ENCODE measurements at places on chromosomes 16 and 17.
A peak's percentile ranks its signal among the peaks of the same experiment; 100 is the strongest.

DNA sequence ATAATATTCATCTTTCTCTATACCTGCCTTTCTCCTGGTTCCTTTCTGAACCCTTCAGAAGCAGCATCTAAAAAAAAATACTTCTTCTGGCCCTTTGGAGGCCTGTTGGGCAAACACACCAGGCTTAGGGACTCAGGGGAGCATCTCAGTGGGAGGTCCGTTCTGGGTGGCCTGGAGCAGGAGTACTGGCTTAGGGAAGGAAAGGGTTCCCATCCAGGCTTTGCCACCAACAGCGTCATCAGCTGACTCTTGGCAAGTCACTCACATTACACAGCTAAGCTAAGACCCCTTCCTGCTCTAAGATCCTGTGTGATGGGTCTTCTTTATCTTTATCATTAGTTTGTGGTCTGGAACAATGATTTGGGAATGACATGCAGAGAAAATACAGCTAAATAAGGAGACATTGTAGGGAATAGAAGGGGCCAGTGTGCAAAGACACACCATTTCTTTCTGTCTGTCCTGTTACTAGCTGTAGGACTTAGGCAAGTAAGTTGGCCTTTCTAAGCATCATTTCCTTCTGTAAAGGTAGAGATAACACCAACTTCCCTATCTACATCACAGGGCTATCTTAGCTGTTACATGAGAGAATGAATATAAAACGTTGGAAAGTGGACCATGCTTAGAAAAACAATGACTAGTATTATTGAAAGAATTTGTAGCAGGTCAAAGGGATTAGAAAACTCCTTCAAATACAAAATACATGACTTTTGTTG, 9.9 kb downstream of the PCTP start:
- H3K36me3 ChIP-seq, result no peaks in the 10 kb centered on the region
- no peak for DNase-seq
- no peaks in the 10 kb centered on the region for H3K27me3 ChIP-seq
- H3K4me3 ChIP-seq, result no peak overlapping the region
- H3K4me1 ChIP-seq, result no peaks in the 10 kb centered on the region

DNA sequence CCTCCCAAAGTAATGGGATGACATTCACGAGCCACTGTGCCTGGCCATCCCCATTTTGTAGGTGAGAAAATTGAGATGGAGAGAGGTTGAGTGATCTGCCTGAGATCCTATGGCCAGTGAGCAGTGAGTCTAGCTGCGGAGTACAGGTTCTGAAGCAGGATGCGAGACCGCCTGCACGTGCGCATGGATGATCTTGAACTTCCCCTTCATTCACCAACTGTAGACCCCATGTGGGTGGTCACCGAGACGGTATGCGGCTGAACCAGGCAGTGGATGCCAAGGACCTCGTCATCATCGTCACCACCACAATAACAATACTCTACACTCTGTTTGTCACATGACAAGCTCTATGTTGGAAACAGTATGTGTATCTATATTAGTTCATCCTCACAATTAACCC, 6.2 kb upstream of the SPNS3 start:
- DNase-seq, result no peak
- no peak overlapping the region for H3K27ac ChIP-seq
- no peak overlapping the region for H3K4me3 ChIP-seq
- H3K27me3 ChIP-seq, result no peaks in the 10 kb centered on the region

DNA sequence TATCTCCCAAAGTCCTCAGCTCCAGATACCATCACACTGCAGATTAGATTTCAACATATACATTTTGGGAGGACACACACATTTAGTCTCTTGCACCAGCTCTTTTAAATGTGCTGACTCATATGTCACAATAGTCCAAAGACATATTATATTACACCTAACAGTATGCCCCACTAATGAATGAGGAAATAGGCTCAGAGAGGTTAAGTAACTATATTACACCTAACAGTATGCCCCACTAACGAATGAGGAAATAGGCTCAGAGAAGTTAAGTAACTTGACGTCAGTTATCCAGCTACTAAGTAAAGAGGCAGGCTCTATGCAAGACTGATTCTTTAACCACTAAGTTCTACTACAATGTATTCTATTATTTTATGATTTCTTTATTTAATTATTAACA, 9.7 kb downstream of the IRX6 start:
- no peaks in the 10 kb centered on the region for H3K36me3 ChIP-seq
- H3K4me3 ChIP-seq, result no peak overlapping the region
- peaks cover 14% of the 10 kb centered on the region for H3K4me1 ChIP-seq

DNA sequence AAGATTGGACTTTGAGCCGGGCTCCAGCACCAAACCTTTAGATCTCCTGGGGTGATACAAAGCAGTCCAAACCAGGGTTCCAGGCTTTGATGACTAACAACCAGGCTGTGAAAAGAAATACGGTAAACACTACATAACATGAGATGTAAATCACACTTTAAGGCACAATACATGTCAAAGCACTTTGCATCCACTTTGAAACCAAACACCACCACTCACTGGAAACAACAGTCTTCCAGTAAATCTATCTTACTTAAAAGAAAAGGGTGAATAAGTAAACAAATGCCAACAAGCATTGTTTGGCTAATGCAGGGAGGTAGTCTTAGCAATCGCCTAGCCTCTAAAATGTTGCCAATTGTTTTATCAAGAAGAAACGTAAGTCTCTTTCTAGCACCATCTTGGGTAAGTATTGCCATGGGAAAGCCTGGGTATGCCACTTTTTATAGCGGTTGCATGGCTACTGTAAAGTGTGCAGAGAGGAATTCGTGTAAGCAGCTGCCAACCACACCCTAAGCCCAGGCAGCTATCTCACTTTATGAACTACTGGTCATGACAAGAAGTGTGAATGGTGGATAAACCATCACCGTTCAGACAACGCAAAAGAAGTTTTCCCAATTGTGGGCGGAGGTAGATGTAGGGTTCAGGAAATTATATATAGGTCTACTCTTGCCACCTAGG, 267.4 kb upstream of the PSMD7 start:
- H3K4me3 ChIP-seq, result no peak overlapping the region
- no peaks in the 10 kb centered on the region for H3K4me1 ChIP-seq
- H3K27me3 ChIP-seq, result no peaks in the 10 kb centered on the region
- H3K27ac ChIP-seq, result no peak overlapping the region
- H3K36me3 ChIP-seq, result no peaks in the 10 kb centered on the region
- no peak for DNase-seq

DNA sequence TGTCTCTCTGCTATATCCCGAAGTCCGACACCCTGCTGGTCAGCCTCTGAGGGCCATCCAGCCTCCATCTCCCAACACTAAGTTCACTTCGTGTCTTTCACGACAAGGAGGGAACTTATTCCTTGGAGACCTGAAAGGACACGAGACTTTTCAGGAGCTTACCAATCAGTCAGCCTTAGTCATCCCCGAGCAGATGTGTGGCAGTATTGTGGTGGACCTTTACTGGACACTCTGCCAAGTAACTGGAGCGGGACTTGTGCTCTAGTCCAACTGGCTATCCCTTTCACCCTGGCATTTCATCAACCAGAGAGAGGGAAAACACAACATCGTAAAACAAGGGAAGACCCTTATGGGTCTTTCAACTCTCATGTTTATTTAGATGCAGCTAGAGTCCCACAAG, 87.1 kb downstream of the EMP2 start:
- no peaks in the 10 kb centered on the region for H3K4me1 ChIP-seq
- no peak for DNase-seq
- peaks cover 2% of the 10 kb centered on the region for H3K36me3 ChIP-seq
- H3K4me3 ChIP-seq, result no peak overlapping the region
- no peak overlapping the region for H3K27ac ChIP-seq
- H3K27me3 ChIP-seq, result no peaks in the 10 kb centered on the region

GRCh38 chr16:30659507-30660423, 1.5 kb downstream of the FBRS start:
- H3K27ac ChIP-seq, result peak overlapping the region; percentile 99
- peaks cover 55% of the 10 kb centered on the region for H3K4me1 ChIP-seq
- peak; percentile 74 for DNase-seq
- peak overlapping the region; percentile 98 for H3K4me3 ChIP-seq
- H3K27me3 ChIP-seq, result no peaks in the 10 kb centered on the region
- peaks cover 83% of the 10 kb centered on the region for H3K36me3 ChIP-seq

DNA sequence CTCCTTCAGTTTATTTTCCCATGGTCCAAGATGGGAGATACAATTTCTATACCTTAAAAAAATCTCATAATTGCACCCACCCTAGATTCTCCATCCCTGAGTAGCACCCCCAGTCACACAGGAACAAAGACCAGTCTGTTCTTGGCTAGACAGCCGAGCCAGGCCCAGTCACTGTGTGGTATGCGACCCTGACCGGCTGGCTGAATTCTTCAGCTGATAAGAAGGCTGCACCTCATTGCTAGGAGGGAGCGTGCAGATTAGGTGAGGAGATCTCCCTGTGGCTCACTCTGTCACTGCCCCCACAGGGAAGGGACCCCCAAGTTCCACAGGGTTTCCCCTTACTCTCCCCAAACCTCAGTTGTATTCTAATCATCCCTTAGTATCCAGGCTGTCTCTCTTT, 138.7 kb downstream of the SALL1 start:
- H3K27me3 ChIP-seq, result peaks cover 12% of the 10 kb centered on the region
- DNase-seq, result no peak
- no peaks in the 10 kb centered on the region for H3K4me1 ChIP-seq
- no peak overlapping the region for H3K27ac ChIP-seq

GRCh38 chr16:1602285-1602684, 9.6 kb downstream of the IFT140 start:
- H3K36me3 ChIP-seq, result peaks cover 6% of the 10 kb centered on the region
- no peak overlapping the region for H3K4me3 ChIP-seq
- DNase-seq, result no peak
- H3K27ac ChIP-seq, result no peak overlapping the region
- no peaks in the 10 kb centered on the region for H3K4me1 ChIP-seq

DNA sequence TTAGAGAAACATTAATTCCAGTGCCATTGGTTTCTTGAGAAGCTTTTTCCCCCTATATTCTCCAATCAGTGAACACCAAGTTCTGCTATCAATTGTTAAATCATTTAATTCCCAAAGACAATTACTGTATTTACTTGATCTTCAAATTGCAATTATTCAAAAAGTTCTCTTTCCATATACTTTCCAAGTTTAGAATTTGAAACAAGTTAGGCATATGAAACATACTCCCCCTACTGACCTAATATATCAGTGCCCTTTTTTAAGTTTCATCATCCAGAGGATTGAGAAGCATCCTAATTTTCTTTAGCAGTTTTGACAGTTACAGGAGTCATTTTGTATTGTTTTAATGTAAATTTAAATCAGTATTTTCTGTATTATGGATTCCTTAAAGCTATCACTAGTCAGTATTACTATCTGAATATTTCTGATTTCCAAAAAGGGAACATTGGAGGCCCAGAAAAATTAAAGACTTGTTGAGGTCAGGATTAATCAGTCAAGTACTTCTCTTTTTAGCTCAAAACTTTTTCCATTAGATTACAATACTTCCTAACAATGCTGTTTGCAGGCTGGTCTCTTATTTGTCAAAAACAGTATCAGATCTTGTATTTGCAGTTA, 16.3 kb downstream of the MEIOC start:
- H3K4me1 ChIP-seq, result peaks cover 4% of the 10 kb centered on the region
- DNase-seq, result no peak
- H3K36me3 ChIP-seq, result peaks cover 13% of the 10 kb centered on the region
- no peak overlapping the region for H3K4me3 ChIP-seq
- no peak overlapping the region for H3K27ac ChIP-seq

GRCh38 chr17:80441133-80441578, 26.2 kb downstream of the ENDOV start:
- no peak overlapping the region for H3K4me3 ChIP-seq
- no peak overlapping the region for H3K27ac ChIP-seq

All from activated T-cell treated with anti-CD3 and anti-CD28 coated beads, Interleukin-2, amount 50 U/mL, for 24 hours (primary cell).